Small intestine (tissue), 16 donors: ENCODE measurements at places on chromosomes 5 and 9. TPM values are rescaled to one million over a fixed set of nuclear protein-coding genes. Genes with fewer than 3 reads are reported as not detected.

GRCh38 chr9:108113596-108113995 lies 624.0 kb upstream of the KLF4 start:
- no peak for DNase-seq

GRCh38 chr9:71446473-71447411 lies 321.6 kb downstream of the CEMIP2 start:
- peak; percentile 80 for DNase-seq

- DNase-seq: no peak
Observed at GRCh38 chr9:20270161-20270560, 352.1 kb downstream of the MLLT3 start.

LRRC19 gene
- polyA plus RNA-seq: 11.2 TPM

ALDH7A1 gene
- 28.9 TPM for polyA plus RNA-seq
